HAP-1 (cell line): ENCODE measurements at places on chromosomes 5 and 9.

- DNase-seq = no peak
These were observed 39.6 kb downstream of the DMAC1 start for GRCh38 chr9:7760014-7760415.

GRCh38 chr5:25339541-25339940, 694.8 kb upstream of the CDH10 start:
- no peak for DNase-seq

DNA sequence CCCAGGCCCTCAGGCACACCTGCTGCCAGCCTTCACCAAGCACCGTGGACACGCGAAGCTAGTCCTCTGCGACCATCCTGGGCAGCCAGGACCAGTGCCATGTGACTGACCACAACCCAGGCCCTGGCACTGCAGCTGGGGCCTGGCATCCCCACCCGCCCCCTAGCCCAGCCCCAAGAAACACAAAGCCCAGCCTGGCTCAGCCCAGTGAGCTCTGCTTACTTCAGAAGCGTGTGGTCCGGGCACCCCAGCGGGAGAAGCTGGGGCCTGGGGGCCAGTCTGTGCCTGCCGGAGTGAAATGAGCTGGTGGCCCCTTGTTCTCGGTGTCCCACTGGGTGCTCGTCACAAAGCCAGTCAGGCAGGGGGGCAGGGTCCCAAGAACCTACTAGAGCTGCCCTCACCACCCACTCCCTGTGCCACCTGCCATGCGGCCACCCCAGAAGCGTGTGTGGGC, 87.9 kb downstream of the KCNT1 start:
- DNase-seq = no peak

DNA sequence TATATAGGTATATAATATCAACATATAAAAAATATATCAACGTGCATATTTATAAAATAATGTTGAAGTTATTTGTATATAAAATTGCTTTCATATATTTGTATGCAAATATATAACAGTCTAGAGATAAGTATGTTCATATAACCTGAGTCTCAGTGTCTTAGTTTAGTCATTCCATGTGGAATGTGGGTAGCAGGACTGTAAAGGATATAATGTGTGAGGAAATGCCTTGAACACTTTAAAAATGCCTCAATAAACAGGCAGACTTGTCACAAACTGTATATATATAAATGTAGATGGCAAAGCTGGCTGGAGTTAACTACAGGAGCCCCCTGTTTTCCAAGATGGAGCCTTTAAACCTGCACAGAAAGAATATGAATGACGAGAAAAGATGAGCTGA, 48.4 kb downstream of the CCDC125 start:
- DNase-seq = no peak

DNA sequence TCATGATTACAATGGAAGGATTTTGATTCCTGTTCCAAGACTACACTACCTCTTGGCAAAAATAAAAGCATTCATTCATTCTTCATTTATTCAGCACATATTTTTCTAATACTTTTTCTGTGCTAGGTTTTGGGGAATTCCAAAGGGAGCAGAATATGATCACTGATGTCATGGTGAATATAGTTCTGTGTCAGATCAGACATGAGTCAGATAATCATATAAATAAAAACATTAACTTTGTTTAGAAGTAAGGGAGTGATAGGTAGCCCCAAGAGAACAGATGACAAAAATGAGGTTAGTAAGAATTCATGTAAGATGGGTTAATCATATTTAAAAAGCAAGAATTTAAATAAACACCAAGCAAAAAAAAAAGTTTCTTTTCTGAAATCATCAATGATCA, 94.1 kb upstream of the RANBP6 start:
- DNase-seq = no peak

GRCh38 chr9:127118597-127119319, 3.7 kb downstream of the ANGPTL2 start:
- DNase-seq = no peak

- DNase-seq = no peak
These were observed 50.8 kb downstream of the F2R start for GRCh38 chr5:76766746-76767145.

DNA sequence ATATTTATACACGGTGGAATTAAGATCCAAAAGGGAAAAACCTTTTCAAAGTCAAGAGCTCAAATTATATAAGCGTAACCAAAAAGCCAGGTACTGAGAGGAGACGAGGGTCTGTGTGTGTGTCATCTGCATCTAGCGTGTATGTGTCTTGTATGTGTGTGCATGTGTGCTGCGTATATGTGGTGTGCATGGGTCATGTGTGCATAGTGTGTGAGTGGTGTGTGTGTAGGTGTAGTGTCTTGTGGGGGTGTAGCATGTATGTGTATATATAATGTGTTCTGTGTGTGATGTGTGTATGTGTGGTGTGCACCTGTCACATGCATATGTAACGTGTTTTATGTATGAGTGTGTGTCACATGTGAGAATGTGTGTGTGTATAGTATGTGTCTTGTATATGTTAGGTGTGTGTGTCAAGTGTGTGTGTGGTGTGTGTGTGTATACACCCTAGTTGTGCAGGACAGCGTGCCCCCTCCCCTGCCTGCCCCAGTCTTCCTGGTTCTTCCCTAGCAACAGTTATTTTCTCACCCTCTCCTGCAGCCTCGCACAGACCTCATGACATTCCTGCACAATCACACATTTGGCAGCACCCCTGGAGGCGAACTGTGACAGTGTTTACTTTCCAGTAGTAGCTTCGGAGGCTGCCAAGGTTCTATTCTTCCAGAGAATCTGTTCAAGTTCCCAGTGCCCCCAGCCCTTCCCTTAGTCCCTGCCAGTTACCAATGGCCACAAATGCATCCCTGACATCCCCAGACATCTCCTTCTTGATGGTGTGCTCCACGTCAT, 27.1 kb upstream of the TNIP1 start:
- DNase-seq = no peak

- DNase-seq = no peak
These were observed 41.0 kb downstream of the FGD3 start for GRCh38 chr9:92988215-92988768.

- no peak for DNase-seq
These were observed 10.1 kb upstream of the ADRB2 start for GRCh38 chr5:148816357-148816756.

DNA sequence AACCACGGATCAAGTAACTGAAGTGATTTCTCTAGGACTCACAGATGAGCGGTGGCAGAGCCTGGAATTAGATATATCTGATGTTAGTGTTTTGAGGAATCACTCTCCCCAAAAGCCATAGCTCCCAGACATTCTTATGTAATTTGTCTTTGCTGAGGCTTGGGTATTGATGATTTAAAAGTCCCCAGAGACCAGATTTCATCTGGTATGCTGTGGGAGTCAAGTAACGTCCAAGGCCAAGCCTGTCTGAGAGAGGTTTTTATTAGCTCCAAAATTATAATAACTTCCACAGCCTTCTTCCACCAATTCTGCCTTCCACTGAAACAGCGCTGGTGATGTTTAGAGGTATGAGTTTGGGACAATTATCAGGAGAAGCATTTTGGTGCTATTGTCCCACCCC, 21.3 kb upstream of the KCNIP1 start:
- DNase-seq = no peak

DNA sequence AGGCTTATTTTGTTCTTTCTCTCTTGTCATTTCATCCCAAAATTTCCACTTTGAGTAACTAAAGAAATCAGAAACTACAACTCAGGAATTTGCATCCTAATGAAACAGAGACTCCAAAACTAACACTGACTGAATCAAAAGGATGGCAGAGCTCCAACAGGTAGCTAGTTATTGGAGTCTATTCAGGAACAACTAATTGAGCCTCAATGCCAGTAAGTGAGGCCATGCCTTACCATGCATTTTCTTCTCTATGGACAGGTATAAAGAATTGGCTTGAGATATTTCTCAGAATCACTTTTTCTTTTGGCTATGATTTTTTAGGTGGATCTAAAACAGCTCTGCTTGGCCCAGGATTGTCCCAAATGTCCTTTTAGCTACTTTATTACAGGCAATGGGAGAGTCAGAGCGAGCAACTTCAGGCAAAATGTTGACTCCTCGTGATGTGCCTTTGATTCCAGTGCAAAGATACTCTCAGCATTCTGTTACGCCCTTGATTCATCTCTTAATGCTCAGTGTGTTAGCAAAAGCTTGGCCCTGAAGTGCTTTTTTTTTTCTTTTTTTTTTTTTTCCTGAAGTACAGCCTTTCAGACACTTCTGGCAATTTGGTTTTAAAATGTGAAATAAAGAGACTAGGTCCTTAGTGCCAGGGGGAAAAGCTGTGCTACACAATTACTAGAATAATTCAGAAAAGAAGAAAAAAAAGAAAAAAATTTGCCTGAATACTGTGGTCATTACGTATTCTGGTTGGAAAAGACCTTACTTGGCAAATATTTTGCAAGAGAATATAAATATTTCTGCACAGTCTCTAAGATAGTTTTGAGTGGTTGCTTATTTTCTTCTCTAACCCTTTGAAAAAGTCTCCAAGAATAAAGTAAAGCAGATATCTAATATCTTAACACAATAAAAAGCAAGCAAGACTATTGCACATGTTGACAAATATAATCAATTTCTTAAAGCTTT, 423.7 kb downstream of the ANXA1 start:
- DNase-seq = no peak

- no peak for DNase-seq
These were observed 22.2 kb upstream of the MGAT1 start for GRCh38 chr5:180824630-180825476.

DNA sequence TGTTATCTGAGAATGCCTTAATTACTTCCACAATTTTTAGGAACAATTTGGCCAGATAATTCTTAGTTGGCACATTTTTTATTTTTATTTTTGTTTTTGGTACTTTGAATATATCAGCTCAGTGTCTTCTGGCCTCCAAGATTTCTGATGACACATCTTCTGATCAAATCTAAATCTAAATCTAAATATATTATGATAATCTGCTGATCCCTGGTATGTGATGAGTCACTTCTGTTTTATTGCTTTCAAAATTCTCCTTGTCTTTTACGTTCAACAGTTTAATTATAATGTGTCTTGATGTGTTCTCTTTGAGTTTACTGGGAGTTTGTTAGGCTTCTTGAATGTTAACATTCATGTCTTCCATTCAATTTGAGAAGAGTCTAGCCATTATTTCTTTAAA, 436.8 kb downstream of the CDH9 start:
- DNase-seq = no peak

- DNase-seq = no peak
These were observed 562.2 kb upstream of the MEF2C start for GRCh38 chr5:89445106-89445745.

DNA sequence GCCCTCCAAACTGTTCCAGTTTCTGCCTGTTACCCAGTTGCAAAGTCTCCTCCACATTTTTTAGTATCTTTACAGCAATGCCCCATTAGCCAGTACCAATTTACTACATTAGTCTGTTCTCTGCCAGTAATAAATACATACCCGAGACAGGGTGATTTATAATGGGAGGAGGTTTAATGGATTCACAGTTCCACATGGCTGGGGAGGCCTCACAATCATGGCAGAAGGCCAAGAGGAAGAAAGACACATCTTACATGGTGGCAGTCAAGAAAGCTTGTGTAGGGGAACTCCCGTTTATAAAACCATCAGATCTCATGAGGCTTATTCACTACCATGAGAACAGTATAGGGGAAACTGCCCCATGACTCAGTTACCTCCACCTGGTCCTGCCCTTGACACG, 600.7 kb upstream of the CDH6 start:
- no peak for DNase-seq

DNA sequence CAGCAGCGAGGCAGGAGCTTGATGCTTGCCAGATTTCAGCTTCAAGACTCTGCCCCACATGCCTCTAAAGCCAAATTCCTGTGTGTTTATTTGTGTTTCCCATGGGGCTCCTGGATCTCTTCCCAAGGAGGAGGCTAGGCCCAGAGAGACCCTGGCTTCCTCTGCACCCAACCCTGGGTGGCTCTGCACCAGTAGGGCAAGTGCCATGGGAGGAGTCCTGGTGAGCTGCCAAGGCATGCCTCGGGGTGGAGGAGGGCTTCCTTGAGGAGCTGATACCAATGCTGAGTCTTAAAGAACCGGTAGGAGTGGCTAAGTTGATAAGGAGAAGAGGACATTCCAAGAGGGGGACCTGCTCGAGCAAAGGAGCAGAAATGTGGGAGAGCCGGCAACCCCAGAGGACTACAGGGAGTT, 6.8 kb upstream of the TIFAB start:
- no peak for DNase-seq

- DNase-seq = no peak
These were observed 13.3 kb downstream of the PHAX start for GRCh38 chr5:126613941-126614592.

DNA sequence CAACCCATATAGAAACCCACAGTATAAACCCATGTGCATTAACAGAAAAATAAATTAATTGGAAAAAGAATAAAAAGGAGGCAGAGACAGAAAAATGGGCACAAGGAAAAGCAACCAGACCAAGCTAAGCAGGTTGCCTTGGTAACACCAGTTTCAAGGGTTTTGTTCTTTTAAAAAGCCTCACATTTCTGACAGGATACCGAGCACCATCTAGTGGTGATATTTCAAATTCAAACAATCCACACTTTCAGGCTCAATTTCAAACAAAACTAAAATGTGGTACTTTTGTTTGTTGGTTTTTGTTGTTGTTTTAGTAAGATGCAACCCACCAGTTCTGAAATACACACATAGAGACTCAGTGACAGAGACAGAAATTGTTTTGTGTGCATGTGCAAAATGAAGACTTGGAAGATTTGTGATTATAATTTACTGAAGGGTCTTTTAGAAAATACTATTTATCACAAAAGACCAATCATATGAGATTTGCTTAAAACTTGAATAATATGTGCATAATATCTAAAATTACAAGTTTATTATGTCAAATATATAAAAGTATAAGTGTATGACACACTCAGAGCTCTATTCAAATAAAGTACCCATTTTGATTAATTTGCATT, 318.2 kb downstream of the SLCO4C1 start:
- DNase-seq = peak; percentile 9

DNA sequence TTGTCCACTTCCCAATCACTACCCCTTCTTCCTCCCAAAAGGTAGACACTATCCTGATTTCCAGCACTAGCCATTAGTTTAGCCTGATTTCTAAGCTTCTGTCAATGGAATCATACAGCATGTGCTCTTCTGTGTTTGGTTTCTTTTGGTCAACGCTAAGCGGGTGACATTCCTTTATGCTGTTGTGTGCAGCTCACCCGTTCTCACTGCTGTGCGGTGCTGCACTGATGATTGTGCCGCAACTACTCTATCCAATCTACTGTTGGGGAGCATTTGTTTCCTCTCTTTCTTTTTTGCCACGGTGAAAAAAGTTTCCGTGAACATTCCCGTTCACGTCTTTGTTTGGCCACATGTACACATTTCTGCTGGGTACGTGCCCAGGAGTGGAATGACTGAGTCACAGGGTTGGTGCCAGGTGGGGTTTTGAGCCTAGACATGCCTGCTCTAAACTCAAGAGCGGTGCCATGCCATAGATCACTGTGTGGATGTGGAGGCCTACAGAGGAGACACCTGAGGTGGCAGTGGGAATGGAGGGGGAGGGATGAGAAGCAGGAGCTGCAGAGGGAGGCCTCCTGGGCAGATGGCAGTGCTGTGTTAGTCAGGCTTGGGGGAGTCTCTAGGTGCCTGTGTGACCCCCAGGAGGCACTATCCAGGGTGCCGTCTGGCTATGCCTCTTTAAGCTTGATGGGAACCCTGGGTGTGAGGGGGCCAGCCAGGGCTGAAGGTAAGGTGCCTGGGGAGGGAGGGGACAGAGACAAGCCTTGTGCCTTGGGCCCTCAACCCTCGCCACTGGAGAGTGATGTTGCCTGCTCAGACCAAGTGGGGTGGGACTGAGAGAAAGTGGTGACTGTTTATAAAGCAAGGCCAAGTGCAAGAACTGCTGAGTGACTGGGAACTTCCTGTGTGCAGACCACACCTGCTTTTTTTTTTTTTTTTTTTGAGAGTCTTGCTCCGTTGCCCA, 11.4 kb upstream of the ANKRD33B start:
- DNase-seq = no peak
